NT2/D1 (cell line): ENCODE measurements at places on chromosomes 1 and 21.

- DNase-seq, result no peak
Measured at GRCh38 chr1:16175610-16176553, 20.0 kb upstream of the EPHA2 start.

DNA sequence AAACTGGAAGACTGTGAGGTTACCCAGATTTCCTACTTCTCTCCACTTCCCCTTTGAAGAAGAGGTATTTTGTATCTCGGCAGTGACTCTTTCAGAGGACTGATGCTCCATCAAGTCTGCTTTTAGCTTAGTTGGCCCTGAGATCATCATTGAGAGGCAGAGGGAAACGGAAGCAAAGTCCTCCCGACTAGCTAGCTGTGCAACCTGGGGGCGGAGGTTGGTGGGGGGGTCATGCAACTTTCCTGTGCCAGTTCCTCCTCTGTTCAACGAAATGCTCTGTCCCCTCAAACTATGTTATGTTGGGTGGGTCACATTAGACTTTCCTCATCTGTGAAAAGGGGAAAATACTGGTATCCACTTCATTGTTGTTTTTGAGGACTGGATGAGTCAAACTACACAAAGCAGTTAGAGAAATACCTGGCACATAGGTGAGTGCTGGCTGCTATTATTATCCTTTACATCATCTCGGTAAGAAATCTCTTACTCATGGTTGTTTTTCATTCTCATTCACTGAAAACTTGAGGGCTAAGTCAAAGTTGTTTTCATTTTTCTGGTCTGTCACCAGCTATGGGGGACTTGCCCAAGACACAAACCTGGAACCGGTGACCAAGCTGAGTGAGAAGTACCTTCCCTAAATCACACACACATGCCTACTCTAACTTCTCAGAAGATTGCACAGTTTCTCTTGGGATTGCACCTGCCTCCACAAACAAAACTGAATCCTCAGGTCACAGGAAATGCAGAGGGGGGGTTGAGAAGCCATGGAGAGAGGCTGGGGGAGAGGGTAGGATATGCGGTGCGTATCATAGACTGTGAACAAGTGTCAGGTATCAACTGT, 83.3 kb downstream of the ABCA4 start:
- no peak for DNase-seq

GRCh38 chr1:179154437-179154836, 72.6 kb downstream of the TOR3A start:
- no peak for DNase-seq

GRCh38 chr1:241990040-241990439, 8.9 kb downstream of the MAP1LC3C start:
- DNase-seq, result peak; percentile 79

GRCh38 chr1:186750257-186750656, 70.0 kb upstream of the PTGS2 start:
- no peak for DNase-seq

- DNase-seq, result no peak
Measured at GRCh38 chr1:49163031-49163430, 386.3 kb upstream of the BEND5 start.

GRCh38 chr1:243264717-243265116, 8.9 kb downstream of the SDCCAG8 start:
- no peak for DNase-seq

DNA sequence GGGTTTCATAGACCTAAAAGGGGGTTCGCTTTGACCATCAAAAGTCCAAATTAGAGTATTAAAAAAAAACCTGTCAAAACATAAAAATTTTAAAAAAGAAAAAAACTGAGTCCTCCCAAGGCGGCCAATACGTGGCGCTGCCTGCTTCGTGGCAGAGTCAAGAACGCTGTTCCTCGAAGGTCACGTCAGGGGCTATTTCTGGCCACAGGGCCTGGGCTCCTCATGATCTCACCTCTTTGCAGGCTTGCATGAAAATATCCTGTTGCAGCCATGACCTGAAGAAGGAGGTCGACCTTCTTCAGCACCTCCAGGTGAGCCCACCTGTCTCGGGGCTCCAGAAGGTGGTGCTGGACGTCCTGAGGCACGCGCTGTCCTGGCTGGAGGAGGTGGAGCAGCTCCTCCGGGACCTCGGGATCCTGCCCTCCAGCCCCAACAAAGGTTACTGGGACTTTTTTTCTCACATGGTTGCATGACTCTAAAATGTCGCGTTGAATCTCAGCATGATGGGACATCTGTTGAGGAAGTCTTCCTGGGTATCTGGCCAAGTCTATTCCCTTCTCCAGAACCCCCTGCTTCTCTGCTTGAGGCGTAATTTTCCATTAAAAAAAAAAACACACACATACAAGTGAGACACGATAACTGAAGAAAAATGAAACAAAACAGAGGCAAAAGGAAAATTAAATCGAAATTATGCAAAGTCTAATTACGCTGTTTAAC, 80.4 kb upstream of the EFHD2 start:
- DNase-seq, result no peak

DNA sequence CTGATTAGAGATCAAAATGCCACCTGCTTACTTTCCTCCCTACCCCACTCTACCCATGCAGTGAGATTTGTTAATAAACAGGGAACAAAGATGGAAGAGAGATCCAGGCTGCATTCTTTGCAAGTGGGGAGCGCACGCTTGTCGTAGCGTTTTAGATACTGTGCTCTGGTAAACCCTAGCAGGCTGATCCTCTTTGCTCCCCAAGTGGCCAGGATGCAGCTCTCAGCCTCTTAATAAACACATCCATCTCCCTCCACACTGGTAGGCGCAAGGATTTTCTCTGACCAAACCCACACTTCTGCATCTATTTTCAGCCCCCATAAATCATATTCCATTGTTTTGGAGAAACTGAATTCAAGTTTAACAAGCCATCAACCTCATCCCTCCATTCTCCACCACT, 2.9 kb downstream of the PGBD5 start:
- no peak for DNase-seq

GRCh38 chr21:17921579-17922530, 102.7 kb upstream of the C21orf91 start:
- no peak for DNase-seq

DNA sequence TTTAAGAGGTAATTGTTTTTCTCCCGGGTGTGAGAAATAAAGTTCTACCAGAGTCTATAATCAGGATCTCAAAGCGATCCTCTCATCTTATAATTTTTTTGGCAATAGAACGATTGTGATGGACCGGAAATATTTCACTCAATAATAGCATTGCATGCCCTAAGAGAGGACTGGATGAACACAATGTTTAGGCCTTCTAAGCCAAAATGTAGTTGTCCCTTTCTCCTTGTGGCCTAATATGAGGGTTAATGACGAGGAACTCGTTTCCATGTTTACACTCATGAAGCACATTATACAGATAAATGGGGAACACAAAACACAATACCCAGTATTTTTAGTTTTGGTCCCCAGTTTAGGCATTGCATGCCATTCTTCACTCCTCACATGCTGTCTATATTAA, 5.9 kb downstream of the TBX15 start:
- DNase-seq, result no peak

DNA sequence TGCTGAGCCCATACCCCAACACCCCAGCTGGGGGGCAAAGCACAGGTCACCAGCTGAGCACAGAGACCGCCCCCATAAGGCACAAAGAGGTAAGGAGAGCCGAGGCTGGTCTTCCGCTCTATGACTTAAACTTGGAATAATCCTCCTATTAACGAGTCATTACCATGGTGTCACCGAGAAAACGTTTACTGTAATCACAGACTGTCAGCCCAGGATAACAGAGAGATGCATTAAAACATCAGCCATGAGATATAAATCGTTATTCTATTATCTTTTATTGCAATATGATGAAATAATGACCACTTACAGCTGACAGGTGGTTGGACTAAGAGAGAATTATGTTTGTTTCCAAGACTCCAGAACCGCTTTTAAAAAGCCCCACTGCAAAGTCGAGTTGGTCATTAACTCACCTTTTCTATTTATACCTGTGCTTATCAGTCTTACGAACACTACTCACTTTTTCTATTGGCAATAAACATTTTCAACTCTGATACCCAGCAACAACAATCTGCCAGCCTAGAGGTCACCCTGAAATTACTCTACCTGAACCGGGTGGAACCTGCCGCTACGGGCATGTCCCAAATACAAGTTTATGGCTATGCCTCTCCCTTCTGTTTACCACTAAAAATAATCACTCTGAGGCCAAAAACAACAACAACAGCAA, 21.5 kb downstream of the NPHP4 start:
- DNase-seq, result no peak
